CD4-positive, alpha-beta T cell treated with Interleukin-6 at 100 ng/mL for 8 hours (primary cell): ENCODE measurements at places on chromosomes 12 and 14.

DNA sequence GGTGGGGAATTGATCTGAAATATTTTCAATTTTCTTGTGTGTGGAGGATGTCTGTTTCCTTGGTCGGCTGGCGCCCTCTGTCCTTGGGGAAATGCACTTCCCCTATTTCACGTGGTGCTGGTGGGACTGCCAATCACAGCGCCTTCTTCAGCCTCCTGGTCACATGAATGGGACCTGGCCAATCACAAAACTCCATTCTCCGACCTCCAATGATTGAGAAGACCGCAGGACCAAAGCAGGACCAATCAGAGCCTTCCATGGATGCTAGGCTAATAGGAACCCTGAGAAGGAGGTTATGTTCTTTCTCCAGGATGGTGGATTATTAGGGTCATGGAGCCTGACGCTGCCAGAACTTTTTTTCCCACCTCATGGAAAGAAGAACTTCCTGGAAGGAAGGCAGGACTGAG is 188.7 kb downstream of the TTC8 start:
- no peak for DNase-seq

GRCh38 chr14:30669594-30669993 is 47.5 kb downstream of the SCFD1 start:
- DNase-seq, result no peak

DNA sequence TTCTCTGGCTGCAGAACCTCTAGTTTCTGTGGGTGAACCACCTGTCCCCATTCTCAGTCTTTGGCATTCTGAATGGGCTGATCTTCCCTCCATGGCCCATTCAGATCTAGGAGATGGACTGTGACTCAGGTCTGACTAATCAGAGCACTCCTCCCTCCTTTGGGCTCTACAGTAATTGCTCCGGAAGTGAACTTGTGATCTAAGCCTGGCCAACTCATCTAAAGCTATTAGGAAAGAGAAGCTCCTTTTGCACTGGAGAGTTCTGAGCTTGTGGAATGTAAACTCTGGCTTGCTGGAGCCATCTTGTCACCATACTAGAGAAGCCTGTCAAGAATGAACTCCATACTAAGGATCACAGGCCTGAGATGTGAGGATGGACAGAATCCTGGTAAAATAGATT is 168.2 kb downstream of the SUDS3 start:
- no peak for DNase-seq

GRCh38 chr14:41668356-41668755 is 61.7 kb downstream of the LRFN5 start:
- no peak for DNase-seq

GRCh38 chr14:46063872-46064271 is 587.7 kb downstream of the RPL10L start:
- no peak for DNase-seq

DNA sequence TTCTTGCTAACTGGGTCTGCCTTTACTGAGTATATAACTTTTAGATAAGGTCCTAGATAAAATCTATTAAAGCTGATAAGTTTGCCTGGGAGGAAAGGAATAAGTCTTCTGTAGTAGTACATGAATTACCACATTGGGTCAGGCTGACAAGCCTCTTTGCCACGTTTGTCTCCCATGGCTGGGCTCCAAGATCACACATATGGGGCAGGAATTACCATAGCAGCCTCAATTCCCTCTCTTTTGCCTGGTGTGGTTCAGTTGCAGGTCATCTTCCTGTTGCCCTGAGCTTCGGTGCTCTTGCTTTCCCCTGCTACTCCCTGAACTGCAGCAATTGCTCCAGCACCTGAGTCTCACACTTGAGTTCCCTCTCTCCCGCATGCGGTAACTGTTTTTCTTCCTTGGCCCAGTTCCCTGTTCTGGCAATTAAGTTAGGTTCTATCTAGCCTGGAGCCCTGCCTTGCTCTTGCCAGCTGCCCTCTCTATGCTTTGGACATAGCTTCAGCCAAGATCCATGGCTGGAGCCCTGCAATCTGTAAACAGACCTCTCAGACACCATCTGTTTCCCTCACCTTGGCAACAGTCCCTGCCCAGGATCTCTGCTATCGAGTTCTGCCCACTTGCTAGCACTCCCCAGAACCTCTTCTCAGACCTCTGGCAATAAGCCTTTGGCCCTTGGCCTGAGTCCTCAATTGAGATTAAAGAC is 5.8 kb upstream of the GLT8D2 start:
- DNase-seq, result no peak
